PC-9 (cell line): ENCODE measurements at places on chromosomes 3 and 15.

GRCh38 chr15:74808840-74809229 is 3.8 kb upstream of the LMAN1L start:
- DNase-seq = no peak
- H3K4me3 ChIP-seq = no peak overlapping the region
- no peaks in the 10 kb centered on the region for H3K4me1 ChIP-seq
- H3K27ac ChIP-seq = no peak overlapping the region
- H3K36me3 ChIP-seq = no peaks in the 10 kb centered on the region
- no peaks in the 10 kb centered on the region for H3K27me3 ChIP-seq

GRCh38 chr15:90839187-90840071 is 29.0 kb upstream of the FURIN start:
- H3K36me3 ChIP-seq = no peaks in the 10 kb centered on the region
- H3K4me1 ChIP-seq = no peaks in the 10 kb centered on the region
- no peak overlapping the region for H3K27ac ChIP-seq
- H3K27me3 ChIP-seq = no peaks in the 10 kb centered on the region

DNA sequence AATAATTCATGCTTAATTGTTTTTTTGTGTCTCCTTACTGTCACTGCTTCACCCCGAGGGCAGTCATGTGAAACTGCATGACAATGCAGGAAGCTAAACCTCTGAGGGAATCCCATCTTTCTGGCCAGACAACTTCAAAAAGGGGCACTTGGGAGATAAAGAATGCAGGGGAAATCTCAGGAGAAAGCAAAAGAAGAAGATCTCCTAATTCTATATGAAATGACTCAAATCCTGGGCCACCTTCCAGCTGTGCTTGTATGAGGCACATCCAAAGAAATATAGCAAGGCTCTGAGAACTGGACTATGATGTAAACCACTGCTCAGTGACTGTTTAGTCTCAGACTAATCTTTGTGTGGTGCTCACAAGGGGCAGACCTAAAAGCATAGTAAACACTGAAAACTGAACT is 22.6 kb upstream of the UMPS start:
- H3K36me3 ChIP-seq = no peaks in the 10 kb centered on the region
- no peak overlapping the region for H3K4me3 ChIP-seq
- DNase-seq = no peak
- no peaks in the 10 kb centered on the region for H3K27me3 ChIP-seq
- no peak overlapping the region for H3K27ac ChIP-seq
- H3K4me1 ChIP-seq = peaks cover 9% of the 10 kb centered on the region

GRCh38 chr3:171874251-171874681 is 31.1 kb downstream of the TMEM212 start:
- no peak overlapping the region for H3K4me3 ChIP-seq
- H3K4me1 ChIP-seq = peaks cover 15% of the 10 kb centered on the region; the same call in 1 of the 2 replicates
- 0 out of 2 replicates have a peak overlapping the region, but pooled peaks have one; percentile 0 for H3K27ac ChIP-seq
- H3K27me3 ChIP-seq = no peaks in the 10 kb centered on the region
- peak; percentile 44 for DNase-seq

- no peaks in the 10 kb centered on the region for H3K36me3 ChIP-seq
- no peaks in the 10 kb centered on the region for H3K4me1 ChIP-seq
- H3K4me3 ChIP-seq = no peak overlapping the region
- peaks cover 4% of the 10 kb centered on the region; the same call in 1 of the 2 replicates for H3K27me3 ChIP-seq
Measured at GRCh38 chr3:73474619-73475018, 150.1 kb downstream of the PDZRN3 start.

DNA sequence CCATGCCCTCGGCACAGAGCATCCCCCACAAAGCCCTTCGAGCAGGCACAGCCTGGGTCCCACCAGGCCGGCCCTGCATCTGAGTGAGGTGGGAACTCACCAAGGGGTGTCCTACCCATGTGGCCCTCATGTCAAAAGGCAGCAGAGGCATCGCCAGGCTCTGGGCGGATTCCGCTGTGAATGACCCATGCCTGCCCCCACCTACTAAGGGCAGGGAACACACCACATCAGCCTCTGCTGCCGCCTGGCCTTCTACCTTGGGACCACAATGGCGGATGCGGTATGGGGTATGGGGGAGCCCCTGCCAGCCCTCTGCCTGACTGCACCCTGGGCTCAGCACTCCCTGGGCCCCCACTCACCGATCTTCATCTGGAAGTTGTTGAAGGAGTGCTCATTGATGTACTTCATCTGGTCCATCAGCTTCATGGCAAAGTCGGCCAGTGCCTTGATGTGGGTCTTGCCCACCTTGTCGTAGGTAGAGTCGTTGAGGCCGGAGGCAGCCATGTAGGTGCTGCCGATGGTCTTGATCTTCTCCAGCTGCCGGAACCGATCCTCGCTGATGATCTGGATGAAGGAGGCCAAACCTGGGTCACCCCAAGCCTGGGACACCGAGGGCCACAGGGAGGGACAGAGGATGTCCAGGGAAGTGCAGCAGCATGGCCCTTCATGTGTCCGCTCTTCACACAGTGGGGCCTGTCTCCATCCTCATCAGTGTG is 87.8 kb downstream of the SEC22A start:
- DNase-seq = no peak
- no peak overlapping the region for H3K27ac ChIP-seq
- H3K27me3 ChIP-seq = no peaks in the 10 kb centered on the region
- peaks cover 8% of the 10 kb centered on the region; the same call in 1 of the 2 replicates for H3K4me1 ChIP-seq

- no peak overlapping the region for H3K27ac ChIP-seq
- no peaks in the 10 kb centered on the region for H3K36me3 ChIP-seq
- DNase-seq = no peak
Measured at GRCh38 chr15:100806157-100806556, 73.5 kb upstream of the ALDH1A3 start.
